ENCODE measurements at places on chromosomes 1 and 21.
A peak's percentile ranks its signal among the peaks of the same experiment; 100 is the strongest.

DNA sequence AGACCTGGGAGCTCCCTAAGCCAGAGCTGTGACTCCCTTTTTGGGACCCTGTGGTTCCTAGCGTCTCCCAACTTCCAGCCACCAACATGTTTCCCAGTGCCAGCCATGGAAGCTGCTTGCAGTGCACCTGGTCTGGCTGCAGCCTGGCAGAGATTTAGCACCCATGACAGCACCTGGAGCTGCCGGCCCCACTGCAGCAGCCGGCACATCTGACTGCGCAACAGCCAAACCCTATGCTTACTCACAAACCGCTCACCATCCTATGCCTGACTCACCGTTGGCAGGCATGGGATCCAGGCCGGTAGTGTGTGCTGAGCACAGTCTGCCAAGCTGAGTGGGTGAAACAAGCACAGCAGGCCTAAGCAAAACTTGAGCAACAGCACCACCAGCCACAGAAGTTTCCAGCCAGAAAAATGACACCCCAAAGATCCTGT is 435.9 kb upstream of the PRMT6 start:
- DNase-seq, result no peak

DNA sequence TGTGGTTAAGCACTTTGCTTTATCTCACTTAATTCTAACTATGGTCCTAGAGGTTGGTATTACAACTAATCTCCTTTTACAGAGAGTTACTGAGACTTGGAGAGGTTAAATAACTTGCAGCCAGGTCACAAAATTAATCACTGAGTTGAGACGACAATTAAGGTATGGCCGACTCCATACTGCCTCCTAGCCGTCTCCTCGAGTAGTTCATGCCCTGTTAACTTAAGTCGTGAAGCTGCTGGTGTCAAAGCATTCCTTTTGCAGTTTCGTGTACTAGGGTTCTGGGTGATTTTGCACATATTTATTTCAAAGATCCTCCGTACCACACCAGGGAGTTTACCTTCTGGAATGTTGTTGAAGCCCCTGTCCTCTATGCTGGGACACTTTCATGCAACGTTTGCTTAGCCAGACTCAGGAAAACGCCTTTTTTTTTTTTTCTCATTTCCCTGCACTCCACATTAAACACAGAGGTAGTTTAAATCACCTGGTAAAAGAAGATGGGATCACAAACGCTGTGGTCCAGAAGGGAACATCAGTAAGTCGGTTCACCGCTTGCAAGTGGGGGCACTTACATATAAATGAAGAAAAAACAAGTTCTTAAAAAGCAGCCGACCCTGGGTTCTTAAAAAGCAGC is 570 bp upstream of the NEK7 start:
- DNase-seq, result peak; percentile 69

DNA sequence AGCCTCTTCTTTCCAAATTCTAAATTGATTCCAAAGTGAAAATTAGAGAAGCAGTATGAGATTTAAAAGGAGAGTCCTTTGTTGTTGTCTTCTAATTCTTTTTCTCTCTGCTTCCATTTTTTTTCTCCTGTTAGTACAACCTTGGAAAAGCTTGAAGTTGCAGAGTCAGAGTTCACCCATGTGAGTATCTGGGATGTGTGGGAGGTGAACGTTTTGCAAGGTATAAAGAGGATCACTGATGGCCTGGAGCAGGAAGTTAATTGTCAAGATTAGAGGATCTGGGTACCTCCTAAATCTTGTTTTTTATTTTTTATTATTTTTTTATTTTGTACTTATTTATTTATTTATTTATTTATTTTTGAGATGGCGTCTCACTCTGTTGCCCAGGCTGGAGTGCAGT is 7.7 kb upstream of the PSMD4 start:
- DNase-seq, result no peak

- no peak for DNase-seq
These were observed 80.7 kb downstream of the UBE4B start for GRCh38 chr1:10113501-10113900.

- DNase-seq, result no peak
These were observed 32.6 kb downstream of the RUNX3 start for GRCh38 chr1:24897263-24898151.

DNA sequence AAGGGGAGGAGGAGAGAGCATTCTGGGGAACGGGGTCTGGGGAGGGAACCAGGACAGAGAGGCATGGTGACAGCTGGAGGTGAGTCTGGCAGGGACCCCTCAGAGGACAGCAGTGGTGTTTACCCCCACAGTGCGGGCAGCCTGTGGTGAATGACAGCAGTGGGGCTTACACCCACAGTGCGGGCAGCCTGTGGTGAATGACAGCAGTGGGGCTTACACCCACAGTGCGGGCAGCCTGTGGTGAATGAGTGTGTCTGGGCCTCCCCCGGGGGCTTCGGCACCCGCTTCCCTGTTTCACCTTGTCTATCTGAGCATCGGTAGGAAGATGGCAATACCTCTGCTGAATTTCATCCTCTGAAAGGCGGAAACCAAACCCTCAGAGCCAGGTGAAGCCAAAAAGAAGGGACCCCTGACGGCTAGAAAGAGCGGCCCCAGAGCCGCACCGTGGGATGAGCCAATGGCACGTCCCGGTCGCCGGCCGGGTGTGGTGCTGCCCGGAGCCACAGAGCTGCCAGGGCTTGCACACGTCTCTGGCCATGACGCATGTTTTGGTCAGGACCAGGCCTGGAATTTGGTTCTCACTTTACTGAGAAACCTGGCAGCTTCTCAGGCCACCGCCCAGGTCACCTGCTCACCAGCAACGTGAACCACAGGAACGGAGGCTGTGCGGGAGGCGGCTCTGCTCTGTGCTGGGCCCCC is 54.1 kb downstream of the SIK1 start:
- no peak for DNase-seq

DNA sequence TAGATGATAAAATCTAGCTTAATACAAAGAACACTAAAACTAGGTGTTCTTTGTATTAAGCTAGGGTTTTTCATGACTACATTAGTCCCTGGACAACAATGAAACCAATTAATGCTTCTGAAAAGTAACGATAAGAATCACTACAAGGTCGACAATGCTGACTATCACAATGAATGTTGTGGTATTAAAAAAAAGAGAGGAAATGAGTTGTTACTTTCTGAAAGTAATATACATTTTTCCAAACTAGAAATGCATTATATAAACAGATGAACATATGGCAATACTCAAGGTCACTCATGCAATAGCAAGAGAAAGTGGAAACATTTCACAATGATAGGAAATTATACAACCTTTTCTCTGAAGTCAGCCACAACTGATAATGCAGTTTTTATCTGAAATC is 19.0 kb downstream of the DPH5 start:
- no peak for DNase-seq

GRCh38 chr1:226679853-226680516 is 59.1 kb downstream of the ITPKB start:
- DNase-seq, result no peak

- no peak for DNase-seq
These were observed 226.4 kb downstream of the ZP4 start for GRCh38 chr1:237664348-237664747.

- DNase-seq, result no peak
These were observed 82.5 kb upstream of the ZNF648 start for GRCh38 chr1:182143825-182144645.

DNA sequence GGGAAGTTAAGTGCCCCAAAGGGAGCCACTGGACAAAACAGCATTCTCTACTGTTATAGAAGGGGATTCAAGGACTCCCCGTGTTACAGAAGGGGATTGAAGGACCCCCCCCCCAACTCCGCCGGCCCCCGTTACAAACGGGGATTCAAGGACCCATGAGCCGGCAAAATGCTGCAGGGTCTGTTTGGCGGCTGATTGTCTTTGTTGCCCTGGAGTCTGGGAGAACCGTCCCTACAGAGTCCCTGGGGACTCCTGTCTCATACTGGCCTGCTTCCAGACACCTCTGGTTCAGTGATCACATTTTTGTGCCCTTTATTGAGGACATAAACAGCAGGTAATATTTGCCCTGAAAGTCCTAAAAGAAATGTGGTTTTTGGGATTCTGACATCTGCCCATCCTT is 96.4 kb downstream of the SYF2 start:
- DNase-seq, result no peak

DNA sequence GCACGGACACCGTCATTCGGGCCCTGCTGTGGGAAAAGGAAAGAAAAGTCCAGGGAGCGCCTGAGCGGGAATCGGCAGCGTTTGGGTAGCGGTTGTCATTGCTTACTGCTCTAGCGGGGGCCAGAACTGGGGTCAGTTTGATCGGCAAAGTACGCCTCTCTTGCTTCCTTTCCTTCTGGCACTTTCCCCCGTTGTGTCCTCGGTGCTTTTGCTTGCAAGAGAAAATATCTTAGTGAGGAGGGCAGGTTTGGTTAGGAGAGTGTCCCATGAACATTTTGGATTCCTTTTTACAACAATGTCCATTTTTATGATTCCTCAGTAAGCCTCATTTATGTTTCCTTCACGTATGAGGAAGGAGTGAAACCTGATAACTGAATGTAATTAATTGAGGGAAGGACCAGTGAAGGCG is 670 bp downstream of the ST3GAL3 start:
- DNase-seq, result no peak

GRCh38 chr1:248787430-248787829 is 31.9 kb upstream of the LYPD8 start:
- no peak for DNase-seq

DNA sequence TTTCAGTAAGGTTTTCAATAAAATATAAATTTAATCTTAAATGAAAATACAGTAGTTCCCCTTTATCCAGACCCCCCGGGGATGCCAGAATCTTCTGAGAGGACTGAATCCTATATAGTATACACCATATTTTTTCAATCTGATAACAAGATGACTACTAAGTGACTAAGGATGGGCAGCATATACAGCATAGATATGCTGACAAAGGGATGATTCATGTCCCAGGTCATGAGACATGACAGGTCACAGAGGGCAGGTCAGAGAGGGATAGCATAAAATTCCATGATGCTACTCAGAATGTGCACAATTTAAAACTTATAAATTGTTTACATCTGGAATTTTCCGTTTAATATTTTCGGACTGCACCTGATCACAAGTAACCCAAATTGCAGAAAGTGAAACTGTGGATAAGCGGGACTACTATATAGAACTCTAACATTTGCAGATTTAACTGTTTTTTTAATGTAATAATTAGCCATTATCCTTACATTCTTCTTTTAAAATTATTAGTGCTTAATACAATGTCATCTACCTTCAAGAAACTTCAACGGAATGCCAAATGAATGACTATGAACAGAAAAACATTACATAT is 48.8 kb downstream of the LRRC40 start:
- no peak for DNase-seq

DNA sequence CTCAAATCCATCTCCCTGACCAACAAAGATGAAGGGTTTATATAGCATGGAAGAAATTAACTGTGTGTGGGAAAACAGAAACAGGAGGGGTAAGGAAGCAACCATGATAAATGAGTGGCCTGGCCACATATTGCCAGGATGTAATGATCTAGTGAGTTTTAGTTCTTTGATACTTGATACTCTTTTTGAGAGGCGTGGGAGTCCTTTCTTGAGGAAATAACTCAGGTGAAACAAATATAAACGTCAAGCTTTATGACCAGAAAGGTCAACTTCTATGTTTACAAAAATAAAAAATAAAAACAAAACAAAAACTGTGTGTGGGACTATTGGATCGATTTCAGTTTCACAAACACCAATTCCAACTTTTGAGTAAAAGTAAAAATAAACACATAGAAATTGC is 860.8 kb upstream of the B3GALT2 start:
- no peak for DNase-seq

GRCh38 chr1:89781494-89782126 is 39.2 kb upstream of the LRRC8D start:
- no peak for DNase-seq

GRCh38 chr1:89732206-89732605 is 88.6 kb upstream of the LRRC8D start:
- DNase-seq, result no peak
